ENCODE measurements at places on chromosomes 6 and 20.

DNA sequence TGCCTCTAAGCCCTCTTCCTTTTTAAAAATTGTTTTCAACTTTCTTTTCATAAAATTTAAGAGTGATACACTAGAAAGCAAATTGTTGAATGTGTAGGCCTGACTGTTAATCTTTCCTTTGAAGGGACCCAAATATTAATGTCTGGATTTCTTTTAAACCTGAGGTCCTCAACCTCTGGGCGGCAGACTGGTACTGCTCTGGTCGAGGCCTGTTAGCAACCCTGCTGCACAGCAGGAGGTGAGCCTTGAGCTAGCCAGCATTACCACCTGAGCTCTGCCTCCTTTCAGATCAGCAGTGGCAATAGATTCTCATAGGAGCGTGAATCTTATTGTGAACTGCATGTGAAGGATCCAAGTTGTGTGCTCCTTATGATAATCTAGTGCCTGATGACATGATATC, 191.2 kb downstream of the MANEA start:
- DNase-seq: no peak

DNA sequence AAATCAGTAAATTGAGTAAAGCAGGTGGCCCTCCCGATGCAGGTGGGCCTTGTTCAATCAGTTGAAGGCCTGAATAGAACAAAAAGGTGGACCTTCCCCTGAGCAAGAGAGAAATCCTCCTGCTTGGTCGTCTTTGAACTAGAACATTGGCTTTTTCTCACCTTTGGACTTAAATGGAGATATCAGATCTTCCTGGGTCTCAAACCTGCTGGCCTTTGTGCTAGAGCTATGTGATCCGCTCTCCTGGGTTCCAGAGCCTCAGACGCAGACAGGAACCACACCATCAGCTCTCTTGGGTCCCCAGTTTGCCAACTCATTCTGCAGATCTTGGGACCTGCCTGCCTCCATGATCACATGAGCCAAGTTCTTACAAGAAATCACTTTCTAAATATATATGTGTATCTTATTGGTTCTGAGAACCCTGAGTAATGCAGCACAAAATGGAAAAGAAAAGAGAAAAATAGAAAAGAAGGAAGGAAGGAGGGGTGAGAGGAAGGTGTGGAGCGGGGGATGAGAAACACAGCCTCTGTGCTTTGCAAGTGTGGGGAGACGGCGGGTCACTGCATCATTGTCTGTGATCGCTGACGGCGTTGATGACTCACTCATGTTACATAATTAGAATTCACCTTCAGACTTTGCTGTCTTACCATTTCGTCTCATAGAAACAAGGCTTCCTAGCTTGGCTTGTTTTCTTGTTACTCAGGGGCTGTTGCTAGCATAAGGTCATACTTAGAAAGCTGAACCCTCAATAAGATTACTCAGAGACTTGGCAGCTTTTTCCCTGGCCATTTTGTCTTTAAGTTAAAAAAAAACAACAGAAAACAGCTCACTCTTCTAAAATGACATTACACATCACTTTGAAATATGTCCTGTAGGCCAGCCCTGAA, 85.7 kb upstream of the NEDD9 start:
- DNase-seq: peak; percentile 32

- DNase-seq: no peak
Measured at GRCh38 chr20:19780261-19780660, 22.2 kb downstream of the RIN2 start.

GRCh38 chr6:158242071-158242606, 70.1 kb upstream of the TULP4 start:
- no peak for DNase-seq

- no peak for DNase-seq
Measured at GRCh38 chr6:120211955-120212792, 862.6 kb upstream of the MAN1A1 start.

- DNase-seq: no peak
Measured at GRCh38 chr6:119350202-119350951, 816 bp upstream of the MAN1A1 start.

DNA sequence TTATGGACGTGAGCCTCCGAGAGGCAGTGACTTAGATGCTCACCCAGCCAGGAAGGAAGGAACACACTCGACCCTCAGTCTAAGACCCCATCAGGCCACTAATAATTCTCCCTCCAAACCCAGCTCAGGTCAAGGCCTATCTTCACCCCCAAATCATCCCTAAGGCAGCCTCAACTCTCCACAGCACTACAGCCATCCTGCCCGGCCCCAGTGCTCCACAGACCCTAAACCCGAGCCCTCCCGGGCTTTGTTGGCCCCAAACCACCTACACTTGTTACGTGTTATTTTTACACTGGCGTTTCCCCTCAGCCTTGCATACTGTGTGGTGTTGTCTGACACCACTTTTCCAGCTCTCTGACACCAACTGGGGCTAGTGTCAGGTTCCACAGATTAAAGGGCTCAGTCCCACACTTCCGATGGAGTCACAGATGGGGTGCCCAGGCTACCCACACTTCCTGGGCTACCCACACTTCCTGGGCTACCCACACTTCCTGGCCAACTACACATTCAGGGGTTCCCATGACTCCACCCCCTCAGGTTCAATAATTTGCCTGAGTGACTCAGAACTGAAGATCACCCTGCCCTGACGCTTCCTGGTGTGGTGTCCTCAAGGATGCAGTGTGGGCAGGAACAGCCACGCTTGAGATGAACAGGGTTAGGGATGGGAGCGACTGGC, 25.3 kb downstream of the RBCK1 start:
- peak; percentile 14 for DNase-seq

DNA sequence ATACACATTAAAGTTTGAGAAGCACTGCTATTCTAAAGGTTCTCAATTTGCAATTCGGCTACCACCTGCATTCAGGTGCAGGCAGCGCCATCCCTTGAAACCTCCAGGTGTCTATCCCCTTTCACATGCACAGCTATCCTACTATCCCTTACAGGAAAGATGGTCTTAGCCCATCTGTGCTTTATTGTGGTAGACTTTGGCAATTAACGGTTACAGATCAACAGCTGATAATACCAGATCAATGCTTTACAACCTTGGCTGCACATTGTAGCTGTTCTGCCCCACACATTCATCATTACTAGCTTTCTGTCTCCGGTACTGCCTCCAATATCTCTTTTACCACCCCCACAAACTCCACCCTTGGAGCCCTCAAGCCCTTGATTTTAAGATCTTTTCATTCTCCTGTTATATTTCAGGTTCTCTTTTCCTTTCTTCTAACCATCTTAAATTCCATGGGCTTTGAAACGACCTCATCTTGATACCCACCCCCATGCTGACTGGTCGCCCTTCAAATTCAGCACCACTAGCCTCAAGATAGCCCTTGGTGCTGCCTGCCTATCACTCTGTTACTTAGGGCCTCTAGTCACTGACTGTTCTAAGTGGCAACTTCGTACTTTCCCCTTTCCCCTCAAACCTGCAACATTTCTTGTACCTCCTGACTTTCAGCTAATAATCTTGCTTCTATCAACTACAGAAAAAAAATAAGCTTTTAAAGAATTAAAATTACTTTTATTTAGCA, 50.8 kb downstream of the SPTLC3 start:
- DNase-seq: no peak

GRCh38 chr20:58352468-58352867, 36.6 kb upstream of the VAPB start:
- DNase-seq: no peak

GRCh38 chr6:8088886-8089285, 13.5 kb downstream of the EEF1E1 start:
- no peak for DNase-seq

DNA sequence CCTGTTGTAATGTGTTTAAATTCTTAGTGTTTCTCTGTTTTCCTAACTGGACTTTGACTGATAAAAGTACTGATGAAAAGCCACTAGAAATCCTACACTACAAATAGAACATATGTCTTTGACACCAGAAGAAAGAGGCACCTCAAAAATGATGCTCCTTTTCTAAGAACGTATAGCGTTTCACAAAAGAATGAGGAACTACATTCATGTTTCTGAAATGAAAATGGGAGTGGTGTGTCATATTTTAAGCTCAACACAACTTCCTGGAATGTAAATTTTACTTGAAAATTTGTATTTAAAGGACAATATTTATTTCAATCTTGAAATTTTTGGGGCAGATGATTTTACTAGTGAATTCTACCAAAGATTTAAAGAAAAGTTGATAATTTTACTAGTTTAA, 35.3 kb downstream of the KIAA0408 start:
- no peak for DNase-seq

DNA sequence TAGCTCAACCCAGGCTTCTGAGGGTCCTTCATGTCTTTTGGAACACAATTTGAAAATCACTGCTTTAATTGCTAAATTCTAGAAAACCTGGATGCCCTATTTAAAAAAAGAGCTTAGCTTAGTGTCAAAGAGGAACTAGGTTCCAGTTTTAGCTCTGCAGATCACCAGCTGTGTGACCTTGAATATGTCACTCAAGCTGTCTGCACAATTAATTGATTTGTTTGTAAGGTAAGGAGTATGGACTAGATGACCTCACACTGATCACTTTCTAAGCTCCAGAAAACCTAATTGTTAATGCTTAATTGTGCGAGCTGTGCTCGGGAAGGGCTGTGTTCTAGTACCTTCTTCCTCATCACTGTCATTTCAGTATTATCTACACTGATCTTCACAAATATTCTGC, 26.2 kb downstream of the UTRN start:
- no peak for DNase-seq

DNA sequence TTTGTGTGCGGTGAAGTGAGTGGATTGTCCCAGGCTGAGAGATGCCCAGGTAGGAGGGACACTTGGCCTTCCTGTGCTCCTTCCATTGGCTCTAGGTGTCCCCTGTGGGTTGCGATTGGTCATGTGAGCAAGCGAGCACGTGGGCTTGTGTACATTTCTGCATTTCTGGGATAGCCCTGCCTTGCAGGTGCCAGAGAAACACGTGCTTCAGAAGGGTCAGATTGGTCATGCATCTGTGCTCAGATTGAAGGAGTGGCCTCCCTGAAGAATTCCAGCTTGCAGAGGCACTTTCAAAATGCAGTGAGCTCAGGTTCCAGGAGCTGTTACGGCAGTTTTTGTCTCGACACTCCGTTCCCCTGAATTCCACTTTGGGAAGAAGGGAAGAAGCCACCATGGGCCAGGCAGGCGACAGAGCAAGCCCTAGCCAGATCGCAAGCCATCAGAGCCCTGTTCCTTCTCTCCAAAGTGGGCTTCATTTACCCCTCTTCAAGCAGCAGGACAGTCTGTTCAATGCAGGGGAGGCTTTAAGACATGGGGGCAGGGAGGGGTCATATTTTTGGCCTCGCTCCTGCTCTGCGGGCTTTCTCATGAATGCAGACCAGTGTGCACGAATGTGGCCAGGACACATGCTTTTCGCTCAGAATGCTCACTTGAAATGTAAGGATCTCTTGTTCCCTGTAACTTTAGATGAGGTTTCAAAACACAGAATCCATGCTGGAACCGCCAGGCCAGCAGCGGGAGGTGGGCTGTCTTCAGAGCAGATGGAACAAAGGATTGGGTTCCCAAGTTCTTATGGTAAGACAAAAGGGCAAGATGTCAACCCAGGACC, 78.6 kb upstream of the AKAP12 start:
- DNase-seq: no peak

GRCh38 chr6:95266537-95267258, 310.6 kb upstream of the MANEA start:
- no peak for DNase-seq

- no peak for DNase-seq
Measured at GRCh38 chr6:14792118-14792955, 453.5 kb upstream of the JARID2 start.

GRCh38 chr20:6993511-6993910, 226.0 kb downstream of the BMP2 start:
- no peak for DNase-seq

- DNase-seq: no peak
Measured at GRCh38 chr20:2341336-2341735, 39.4 kb upstream of the TGM6 start.

DNA sequence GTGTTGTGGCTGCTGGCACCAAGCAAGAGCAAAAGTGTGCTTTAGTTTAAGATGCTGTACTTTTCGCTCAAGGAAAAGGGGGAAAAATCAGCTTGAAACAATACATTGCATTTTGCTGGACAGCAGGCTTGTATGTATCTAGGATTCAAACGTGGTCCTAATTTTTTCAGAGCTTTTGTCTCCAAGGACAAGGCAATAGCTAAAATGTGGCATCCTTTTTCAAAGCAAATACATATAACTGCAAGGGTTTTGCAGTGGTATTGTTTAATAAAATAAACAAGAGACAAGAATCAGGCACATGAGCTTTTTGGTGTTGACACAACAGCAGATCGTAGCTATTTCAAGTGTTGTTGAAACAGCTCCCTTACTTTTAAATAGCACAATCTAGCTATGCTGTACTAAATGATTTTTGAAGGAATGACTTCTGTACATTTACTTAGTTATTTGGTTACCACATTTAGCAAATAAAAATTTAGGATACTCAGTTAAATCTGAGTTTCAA, 137.0 kb upstream of the HEY2 start:
- DNase-seq: no peak

DNA sequence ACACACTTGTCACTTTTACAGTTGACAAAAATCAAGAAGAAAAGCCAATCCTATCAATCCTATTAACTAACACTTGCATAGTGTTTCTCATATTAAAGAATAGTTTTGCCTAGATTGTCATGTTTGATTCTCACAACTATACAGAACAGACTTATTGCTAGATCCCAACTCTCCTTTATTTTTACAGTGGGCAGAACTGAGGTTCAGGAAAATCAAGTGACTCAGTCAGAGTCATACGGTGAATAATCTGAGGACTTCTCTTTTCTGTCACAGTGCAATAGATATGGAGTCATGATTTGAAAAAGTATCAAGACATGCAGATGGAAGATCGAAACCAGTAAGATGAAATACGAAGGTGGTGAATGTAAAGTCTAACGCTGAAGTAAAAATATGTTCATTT, 195.1 kb upstream of the CITED2 start:
- DNase-seq: no peak

DNA sequence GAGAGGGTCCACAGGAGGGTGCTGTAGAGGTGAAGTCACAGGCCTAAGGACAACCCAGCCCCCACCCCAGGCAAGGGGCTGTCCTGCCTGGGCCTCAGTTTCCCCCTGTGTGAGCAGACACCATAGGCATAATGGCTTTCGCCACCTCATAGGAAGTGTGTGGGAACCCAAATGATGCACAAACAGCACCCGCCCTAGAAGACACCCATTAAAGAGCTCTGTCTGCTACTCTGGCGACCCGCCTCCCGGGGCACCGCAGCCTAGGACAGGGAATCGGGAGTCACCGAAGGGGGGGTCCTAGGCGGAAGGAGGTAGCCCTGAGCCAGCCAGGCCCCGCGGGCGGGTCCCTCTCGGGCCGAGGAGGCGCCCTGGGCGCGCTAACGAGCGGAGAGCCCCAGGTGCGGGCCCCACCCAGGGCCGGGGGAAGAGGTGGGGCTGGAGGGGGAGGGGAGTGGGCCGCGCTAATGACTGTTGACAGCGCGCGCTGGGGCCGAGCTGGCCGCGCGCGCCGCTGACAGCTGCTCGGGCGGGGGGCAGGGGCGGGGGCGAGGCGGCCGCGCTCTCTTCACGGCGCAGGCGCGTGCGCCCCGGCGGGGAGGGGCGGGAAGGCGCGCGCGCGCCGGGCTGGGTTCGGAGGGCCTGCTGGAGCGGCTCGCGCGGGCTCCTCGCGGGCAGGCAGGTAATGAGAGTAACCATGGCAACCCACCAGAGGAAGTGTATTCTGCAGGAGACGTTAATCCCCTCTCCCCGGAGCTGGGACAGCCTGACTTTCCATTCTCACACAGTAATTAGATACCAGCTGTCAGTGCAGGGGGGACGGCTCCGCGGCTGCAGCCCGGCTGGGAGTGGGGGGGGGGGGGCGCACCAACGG, 48.9 kb downstream of the NOL4L start:
- DNase-seq: peak; percentile 63

All from stimulated activated CD4-positive, alpha-beta T cell treated with anti-CD3 and anti-CD28 coated beads, Interleukin-15, amount 100 ng/mL, for 1 hour (primary cell).